CD4-positive, alpha-beta memory T cell (primary cell): ENCODE measurements at places on chromosomes 2 and 18. TPM values are rescaled to one million over a fixed set of nuclear protein-coding genes. Genes with fewer than 3 reads are reported as not detected.

The HOXD8 gene
- not detected for total RNA-seq

The HOXD9 gene
- total RNA-seq = not detected

DNA sequence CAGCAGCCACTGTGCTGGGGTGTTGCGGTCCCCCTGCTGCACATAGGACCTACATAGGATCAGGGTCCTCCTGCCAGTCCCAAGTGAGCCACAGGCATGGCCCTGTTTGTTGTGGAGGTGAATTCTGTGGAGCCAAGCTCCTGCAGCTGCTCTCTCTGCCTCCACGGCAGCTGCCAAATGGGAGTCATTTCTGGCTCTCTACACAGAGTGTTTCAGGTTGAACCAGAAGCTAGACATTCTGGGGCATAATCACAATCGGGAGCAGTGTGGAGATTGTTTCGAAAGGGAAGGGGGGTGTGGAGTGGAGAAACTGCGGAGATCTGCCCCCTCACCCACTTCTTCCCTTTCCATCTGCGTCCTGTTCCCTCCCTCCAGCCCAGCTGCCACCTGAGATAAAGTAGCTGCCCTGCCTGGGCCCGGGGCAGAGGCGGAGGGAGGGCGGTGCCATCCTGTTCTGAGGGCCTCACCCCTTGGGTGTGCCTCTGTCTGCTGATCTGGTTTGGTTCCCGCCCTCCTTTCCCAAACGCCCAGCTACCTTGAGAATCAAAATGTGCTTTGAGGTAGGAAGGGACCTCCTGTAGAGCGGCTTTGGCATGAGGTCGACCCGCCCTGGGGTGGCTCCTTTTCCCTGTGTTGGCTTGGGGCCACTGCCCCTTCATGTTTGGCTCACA is 139.4 kb downstream of the WDSUB1 start:
- no peak overlapping the region for H3K4me3 ChIP-seq
- H3K27me3 ChIP-seq = no peaks in the 10 kb centered on the region
- DNase-seq = no peak
- H3K4me1 ChIP-seq = peaks cover 4% of the 10 kb centered on the region

DNA sequence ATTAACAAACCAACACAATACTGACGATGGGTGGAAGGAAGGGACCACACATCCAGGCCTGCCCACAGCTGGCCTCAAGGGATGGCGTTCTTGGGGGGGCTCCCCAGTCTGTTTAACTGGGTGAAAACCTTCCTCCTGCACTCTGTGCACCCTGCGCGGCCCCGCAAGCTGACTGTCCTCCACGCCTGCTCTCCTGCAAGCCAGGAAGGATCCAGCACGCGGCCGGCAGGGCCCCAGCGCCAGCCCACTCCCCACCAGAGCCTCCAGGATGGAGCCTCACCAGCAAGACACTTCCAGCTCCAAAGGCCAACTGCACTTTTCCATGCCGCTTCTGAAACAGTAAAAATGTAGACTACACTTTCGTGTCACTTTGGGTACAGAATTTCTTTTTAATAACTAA is 135.1 kb downstream of the ZNF516 start:
- no peaks in the 10 kb centered on the region for H3K4me1 ChIP-seq
- no peaks in the 10 kb centered on the region for H3K36me3 ChIP-seq
- no peaks in the 10 kb centered on the region for H3K27me3 ChIP-seq
- no peak overlapping the region for H3K27ac ChIP-seq

GRCh38 chr2:43484323-43484930 is 111.4 kb downstream of the THADA start:
- DNase-seq = peak; percentile 53
- H3K36me3 ChIP-seq = no peaks in the 10 kb centered on the region
- H3K27ac ChIP-seq = no peak overlapping the region

GRCh38 chr2:173286153-173286809 is 68.4 kb upstream of the CDCA7 start:
- DNase-seq = no peak
- H3K27me3 ChIP-seq = no peaks in the 10 kb centered on the region
- no peaks in the 10 kb centered on the region for H3K4me1 ChIP-seq
- no peak overlapping the region for H3K27ac ChIP-seq
- no peaks in the 10 kb centered on the region for H3K36me3 ChIP-seq
